ENCODE measurements at places on chromosomes 3 and 15. TPM values are rescaled to one million over a fixed set of nuclear protein-coding genes. Genes with fewer than 3 reads are reported as not detected.

DNA sequence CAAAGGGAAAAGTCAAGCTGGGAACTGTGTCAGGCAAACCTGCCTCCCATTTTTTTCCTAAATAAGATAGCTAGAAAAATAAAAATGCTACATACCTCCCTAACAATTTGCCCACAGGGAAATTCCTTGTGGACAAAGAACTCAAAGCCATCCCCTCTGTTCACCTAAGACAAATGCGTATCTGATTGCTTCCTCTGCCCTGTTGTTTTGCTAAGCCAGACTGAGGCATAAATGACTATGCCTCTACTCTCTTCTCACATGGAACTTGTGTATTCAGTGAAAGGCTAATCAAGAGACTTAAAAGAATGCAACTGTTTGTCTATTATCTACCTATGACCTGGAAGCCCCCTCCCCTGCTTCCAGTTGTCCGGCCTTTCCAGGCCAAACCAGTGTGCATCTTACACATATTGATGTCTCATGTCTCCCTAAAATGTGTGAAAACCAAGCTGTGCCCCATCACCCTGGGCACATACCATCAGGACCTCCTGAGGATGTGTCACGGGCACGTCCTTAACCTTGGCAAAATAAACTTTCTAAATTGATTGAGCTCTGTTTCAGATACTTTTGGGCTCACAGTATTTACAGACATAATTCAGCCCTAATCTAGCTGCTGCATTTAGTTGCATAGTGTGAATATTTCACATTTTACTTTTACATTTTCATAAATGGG, 15.8 kb downstream of the CHD2 start:
- DNase-seq: peak; percentile 36

- DNase-seq: no peak
Observed at GRCh38 chr3:177820683-177821316, 623.5 kb upstream of the TBL1XR1 start.

GRCh38 chr15:65087411-65087810, 10.9 kb downstream of the KBTBD13 start:
- no peak for DNase-seq

DNA sequence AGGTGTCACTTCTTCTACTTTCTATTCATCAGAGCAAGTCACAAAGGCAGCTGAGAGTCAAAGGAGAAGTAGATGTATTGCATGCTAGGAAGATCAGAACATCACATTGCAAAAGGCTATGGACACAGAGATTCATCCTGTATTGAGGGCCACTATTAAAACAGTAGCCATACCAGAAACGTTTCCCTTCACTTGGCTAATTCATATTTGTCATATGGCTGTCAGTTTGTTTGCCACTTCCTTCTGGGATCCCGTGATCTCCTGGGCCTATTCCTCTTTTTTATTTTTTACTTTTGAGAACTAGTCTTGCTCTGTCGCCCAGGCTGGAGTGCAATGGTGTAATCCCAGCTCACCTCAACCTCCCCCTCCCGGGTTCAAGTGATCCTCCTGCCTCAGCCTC, 184.0 kb upstream of the SATB1 start:
- DNase-seq: no peak

Gene CHRFAM7A
- 17.5 TPM for total RNA-seq

Gene MINAR1
- total RNA-seq: 1.3 TPM
